ENCODE measurements at places on chromosomes 12 and 14.

- DNase-seq: peak; percentile 21
Measured at GRCh38 chr12:18246066-18246465, 15.3 kb upstream of the PIK3C2G start.

GRCh38 chr12:106581543-106582248 is 1.1 kb upstream of the RFX4 start:
- DNase-seq: peak; percentile 30

DNA sequence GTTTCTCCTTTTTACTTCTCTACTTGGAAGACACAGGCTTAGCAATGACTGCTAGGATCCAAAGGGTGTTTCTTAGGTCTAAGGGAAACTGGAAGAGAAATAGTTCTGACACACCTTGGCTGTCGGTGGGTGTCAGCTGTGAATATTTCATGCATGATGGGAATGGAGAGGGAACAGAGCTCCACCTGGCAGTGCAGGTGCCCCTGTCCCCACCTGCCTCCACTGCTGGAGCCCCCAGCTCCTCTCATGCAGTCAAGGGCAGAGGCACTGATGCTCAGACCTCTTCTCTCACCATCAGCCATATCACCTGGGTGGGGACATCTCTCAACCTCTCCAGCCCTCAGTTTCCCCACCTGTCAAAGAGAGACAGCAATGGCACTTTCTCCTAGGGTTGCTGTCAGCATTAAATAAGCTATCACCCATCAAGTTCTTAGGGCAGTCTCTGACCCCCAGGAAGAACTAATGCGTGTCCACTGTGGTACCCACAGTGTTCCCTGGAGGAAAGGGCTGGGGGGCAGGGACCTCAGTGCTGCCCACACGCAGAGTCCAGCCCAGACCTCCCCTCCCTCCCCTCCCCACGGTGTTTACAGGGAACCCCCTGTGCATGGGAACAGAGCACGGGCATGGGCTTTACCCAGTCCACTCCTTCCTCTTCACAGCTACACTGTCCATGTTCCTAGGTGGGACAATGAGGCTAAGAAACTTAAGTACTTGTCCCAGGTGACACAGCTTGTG is 69.1 kb downstream of the C14orf132 start:
- no peak for DNase-seq

DNA sequence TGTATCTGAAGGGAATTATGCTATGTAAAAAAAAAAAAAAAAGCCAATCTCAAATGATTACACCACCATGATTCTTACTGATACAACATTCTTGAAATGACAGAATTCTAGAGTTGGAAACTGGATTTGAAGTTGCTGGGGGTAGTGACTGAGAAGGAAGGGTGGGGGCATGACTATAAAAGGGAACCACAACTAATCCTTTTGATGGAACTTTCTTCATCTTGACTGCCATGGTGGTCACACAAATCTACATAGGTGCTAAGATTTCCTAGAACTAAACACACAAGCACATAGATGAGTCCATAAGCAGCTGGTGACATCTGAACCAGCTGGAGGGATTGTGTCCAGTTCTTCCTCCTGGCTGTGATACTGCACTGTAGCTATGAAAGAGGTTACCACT is 51.4 kb downstream of the CLMN start:
- DNase-seq: no peak

DNA sequence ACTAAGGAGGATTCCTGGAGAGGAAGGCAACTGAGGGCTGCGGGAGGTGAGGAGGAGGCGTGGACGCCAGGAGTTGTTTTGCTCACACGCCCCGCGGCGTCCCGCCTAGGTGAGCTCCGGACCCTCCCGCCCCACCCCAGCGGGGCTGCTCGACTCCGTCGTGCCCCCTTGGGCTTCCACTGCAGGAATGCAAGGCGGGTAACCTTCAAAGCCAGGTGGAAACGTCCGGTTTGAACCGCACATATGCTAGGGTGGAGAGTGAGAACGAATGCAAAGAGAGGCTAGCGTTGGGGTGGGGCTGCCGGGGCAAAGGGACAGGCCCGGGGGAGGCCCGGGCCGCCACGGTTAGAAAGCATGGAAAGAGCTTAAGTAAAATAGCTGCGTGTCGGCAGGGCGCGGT is 5.4 kb upstream of the DPPA3 start:
- DNase-seq: no peak

DNA sequence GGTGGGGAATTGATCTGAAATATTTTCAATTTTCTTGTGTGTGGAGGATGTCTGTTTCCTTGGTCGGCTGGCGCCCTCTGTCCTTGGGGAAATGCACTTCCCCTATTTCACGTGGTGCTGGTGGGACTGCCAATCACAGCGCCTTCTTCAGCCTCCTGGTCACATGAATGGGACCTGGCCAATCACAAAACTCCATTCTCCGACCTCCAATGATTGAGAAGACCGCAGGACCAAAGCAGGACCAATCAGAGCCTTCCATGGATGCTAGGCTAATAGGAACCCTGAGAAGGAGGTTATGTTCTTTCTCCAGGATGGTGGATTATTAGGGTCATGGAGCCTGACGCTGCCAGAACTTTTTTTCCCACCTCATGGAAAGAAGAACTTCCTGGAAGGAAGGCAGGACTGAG is 188.7 kb downstream of the TTC8 start:
- DNase-seq: peak; percentile 53

DNA sequence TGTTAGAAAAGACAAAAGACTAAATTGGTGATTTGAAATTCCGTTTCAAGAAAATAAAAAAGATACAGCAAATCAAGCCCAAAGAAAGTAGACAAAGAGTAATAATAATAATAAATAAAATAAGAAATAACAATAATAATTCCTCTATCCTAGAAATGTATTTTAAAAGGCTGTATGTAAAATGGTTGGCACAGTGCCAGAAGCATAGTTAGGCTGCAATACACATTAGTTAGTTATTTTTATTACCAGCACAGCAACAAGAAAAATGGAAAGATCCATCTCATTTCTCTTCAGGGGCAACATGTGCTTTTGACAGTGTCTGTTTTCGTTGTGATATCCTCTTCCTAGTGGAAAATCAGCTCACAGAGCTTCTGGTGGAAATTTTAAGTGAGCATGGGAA is 174.1 kb upstream of the TMTC1 start:
- peak; percentile 1 for DNase-seq

DNA sequence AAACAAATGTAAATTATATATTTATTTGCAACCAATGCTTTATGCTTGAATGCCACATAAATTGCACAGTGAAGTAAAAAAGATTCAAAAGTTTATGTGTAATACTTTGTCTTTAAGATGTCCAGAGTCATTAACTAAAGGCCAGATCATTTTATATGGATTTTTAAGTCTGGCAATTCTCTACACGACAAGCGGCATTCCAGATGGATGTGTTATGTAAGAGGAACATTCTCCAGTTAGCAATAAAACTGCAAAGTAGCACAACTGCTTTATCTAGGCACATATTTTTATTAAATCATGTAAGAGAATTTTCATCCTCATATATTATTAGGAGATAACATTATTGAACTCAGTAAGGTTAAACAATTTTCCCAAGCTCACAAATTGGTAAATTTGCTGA is 1717.7 kb upstream of the SEL1L start:
- DNase-seq: no peak

GRCh38 chr12:46177025-46177424 is 91.8 kb downstream of the SLC38A1 start:
- no peak for DNase-seq

- DNase-seq: no peak
Measured at GRCh38 chr12:25971654-25972041, 13.2 kb downstream of the RASSF8 start.

DNA sequence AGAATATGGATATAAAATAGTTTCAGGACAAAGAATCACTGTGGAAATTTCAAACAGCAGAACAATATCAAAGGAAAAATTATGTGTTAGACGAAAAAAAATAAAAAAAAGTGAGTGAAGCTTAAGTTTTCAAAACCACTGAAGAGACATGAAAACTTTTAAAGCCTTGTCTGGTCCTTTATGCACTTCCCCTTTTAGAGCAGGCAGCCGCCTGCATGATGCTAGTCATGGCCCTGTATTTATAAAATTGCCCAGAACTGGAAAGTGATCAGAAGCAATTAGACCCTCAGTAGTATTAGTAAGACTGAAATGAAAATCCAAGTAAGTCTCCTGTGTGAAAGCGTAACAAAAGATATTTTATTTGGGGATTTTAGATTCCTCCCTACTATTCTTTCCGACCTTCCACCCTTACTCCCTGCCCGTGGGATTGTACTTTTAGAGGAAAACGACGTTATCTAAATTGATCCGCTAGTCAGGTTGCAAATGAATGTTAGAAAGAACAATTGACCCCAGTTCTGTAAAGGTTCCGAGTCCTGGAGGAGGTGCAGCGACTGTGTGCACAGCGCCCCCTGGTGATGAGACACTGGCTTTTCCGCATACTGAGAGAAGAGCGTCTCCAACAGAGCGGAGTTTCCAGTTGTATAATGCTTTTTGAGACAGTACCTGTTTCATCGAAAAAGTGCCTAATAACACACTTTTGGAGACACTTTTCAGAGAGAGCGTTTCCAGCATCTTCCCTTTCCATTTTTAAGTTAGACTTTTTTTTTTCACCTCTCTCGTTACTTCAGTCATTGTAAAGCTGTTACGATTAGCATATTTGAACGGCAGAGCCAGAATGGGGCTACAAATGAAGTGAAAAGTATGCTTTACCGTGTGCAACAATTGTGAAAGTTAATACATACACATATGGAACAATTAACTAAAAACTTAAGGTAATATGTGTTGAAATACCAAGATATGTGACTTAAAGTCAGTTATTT is 12.4 kb downstream of the MGST1 start:
- peak; percentile 59 for DNase-seq

- no peak for DNase-seq
Measured at GRCh38 chr14:28764257-28765160, 2.1 kb upstream of the FOXG1 start.

GRCh38 chr12:101480849-101481248 is 5.7 kb downstream of the SPIC start:
- DNase-seq: no peak

DNA sequence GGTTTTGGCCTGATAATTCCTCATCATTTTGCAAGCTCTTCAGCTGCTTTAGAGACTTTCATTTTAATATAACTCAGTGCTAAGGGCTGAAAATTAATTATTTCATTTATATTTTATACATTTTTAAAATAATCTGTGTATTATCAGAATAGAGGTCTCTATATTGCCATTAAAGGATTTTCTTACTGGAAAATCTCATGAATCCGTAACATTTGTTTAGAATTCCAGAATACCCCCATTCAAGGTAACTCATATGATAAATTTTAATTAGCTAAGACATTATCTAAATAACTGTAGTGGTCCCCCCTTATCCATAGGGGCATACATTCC is 51.6 kb downstream of the BMAL2 start:
- no peak for DNase-seq

DNA sequence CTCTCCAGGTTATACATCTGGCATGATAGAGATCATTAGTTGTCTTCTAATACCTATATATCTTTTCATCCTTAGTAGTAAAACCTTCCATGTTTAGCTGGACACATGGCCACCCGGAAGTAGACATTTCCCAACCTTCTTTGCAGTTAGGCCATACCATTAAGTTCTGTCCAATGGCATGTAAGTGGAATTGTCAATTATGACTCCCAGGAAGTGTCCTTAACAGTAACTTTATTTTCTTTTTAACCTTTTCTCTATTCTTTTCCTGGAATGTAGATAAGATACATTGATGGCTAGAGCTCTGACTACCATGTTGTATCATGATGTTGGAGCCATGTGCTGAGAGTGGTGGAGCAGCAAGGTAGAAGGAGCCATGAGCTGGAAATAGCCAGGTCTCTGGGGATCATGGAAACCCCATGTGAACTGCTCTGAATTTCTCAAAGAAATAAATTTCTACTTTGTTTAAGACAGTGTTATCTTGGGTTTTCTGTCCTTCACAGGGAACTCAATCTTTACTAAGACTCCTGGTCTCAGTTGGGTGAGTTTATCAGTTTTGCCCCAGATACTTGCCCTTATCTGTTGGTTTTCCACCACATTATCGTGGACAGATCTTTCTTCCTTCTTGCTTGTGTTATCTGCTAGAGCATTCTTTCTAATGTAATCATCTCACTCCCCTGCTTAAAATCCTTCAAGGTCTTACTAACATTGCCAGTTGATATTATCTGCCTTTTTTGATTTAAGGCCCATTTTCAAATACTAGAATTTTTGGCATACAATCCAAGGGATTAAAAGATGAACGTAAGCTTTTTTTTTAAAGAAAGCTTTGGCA is 5.1 kb upstream of the LTA4H start:
- DNase-seq: no peak

Data from ELR (cell line).